CD4-positive, alpha-beta T cell treated with Interleukin-17A for 1 hour (primary cell): ENCODE measurements at places on chromosomes 3 and 15.
A peak's percentile ranks its signal among the peaks of the same experiment; 100 is the strongest.

- no peak for DNase-seq
These were observed 5.8 kb downstream of the TRAK1 start for GRCh38 chr3:42096796-42097565.

DNA sequence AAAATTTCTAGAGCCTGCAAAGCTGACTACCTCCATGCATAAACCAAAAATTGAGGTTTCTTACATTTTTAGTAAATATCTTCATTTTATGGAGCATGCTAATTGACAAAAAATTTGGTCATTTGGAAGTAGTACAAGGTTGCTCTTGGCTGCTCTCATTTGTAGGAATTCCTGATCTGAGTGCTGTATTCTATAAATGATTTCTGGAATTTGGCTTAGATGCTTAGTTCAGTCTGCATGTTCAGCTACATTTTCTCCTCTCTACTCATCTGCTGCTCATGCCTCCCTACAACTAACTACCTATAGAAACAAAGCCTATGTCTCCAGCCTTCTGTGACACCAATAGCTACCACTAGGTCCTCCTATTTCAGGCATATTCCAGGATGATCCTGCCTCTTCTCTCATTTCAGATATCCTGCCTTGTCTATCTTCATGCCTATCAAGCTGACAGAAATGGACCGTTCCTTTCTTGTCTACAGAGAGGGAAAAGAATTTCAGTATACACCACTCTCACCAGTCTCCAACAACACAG lies 901.1 kb downstream of the TBL1XR1 start:
- no peak for DNase-seq

DNA sequence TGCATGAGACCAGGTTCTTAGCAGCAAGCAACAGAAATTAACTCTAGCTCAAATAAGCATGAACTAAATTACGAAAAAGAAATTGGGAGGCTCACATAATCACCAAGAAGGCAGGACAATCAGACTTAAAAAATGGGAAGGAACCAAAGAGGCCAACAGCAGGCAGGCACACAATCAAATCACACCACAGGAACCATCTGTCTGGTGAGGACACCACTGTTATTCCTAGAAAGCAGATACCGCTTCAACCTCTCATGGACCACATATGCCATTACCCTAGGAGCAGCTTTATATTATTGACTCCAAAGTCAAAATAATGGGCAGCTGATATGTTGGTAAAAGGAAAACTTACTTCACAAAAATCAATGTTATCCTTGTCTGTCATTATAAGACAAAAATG lies 51.6 kb downstream of the SUCLG2 start:
- no peak for DNase-seq

DNA sequence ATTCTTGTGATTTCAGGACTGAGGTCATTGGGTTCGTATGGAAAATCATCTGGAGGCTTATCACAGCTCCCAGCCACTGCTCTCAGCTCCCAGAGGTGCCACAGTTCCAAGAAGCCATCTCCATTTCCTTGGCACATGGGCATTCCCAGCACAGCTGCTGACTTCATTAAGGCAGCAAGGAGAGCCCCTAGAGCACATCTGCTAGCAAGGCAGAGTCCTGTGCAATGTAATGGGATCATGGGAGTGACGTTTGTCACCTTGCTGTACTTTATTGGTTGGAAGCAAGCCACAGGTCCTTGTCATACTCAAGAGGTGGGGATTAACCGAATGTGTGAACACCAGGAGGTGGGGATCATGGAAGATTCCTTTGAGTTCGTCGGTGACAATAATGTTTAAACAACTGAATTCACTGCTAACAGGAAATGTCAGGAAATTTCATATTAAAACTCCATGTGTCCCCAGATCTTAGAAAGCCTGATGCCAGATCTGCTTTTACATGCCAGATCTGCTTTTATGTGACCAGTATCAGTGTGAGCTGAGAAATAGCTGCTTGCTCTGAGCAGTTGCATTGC lies 148.8 kb downstream of the GABRG3 start:
- DNase-seq: no peak

GRCh38 chr3:134713671-134714070 lies 62.8 kb upstream of the KY start:
- DNase-seq: no peak

GRCh38 chr3:53211706-53212702 lies 43.8 kb downstream of the TKT start:
- no peak for DNase-seq

DNA sequence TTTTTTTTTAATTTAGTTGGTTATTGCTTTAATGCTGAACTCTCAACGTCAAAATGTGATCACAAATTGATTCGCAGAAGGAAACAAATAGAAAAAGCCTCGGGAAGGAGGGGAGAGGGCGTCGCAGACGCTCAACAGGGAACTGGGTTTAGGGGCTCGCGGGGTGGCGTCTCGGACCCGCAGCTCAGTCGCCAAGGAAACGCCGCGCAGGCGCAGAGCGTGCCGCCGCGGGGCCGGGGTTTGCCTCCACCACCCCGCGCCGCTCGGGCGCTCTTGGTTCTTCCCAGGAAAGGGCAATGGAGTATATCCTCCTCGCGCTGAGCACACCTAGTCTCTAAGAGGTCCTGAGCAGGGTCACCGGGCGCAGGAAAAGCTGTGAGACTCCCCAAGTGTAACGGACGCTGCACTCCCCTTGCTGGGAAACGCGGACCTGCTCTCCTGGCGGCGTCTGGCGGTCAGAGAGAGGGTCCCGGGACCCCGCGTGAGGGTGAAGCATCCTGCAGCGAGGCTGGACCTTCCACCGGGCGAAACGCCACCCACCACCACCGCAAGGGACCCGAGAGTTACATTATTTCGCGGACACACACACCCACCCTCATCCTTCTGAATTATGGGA lies 753 bp downstream of the PLCH1 start:
- peak; percentile 34 for DNase-seq

DNA sequence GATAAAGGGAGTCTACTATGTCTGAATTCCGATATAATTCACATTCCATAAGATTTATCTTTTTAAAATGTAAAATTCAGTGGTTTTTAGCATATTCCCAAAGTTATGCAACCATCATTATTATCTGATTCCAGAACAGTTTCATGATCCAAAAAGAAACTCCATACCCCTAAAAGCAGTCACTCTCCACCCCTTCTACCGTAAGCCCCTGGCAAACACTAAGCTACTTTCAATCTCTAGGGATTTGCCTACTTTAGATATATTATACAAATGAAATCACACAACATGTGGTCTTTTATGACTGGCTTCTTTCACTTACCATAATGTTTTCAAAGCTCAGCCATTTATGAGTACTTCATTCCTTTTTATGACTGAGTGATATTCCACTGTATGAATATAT lies 65.6 kb downstream of the TMEM212 start:
- DNase-seq: no peak

GRCh38 chr15:25981114-25981513 lies 118.0 kb upstream of the ATP10A start:
- DNase-seq: no peak

GRCh38 chr3:169430707-169431404 lies 232.7 kb downstream of the MECOM start:
- no peak for DNase-seq

- peak; percentile 55 for DNase-seq
These were observed 79.4 kb upstream of the ATP11B start for GRCh38 chr3:182713743-182714517.

DNA sequence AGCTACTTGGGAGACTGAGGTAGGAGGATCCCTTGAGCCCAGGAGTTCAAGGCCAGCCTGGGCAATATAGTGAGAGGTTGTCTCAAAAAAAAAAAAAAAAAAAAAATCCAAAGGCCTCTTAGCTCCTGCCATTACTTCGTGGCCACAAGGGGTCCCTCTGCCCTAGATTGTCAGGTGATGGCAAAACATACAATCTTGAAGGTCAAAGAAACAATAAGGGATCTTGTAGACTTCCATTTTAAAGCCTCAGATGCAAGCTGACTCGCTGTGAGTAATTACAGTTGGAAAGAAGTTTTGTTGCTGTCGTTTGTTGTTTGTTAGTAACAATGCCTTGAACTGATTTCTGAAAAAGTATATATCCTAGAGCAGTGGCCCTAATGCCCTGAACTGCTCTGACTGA lies 55.9 kb upstream of the PLCL2 start:
- peak; percentile 76 for DNase-seq

DNA sequence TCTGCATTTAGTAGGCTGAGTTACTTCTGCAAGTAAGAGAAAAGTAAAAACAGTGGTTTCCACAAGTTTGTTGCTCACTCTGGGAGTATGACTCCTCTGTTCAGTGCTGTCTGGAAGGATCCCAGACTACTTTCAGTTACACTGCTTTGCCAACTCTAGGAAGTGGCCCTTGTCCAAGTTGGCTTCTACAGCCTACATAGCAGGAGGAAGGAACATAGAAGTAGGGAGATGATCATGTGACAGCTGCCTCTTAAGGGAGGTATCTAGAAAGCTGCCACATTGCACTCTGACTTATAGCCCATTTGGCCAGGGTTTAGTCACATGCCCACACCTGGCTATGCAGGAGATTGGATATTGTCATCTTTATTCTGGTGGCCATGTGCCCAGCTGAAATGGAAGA lies 298.1 kb downstream of the NSUN3 start:
- DNase-seq: no peak

- no peak for DNase-seq
These were observed 41.1 kb upstream of the CSTA start for GRCh38 chr3:122283796-122284445.

- DNase-seq: no peak
These were observed 37.2 kb downstream of the DET1 start for GRCh38 chr15:88509321-88509720.

DNA sequence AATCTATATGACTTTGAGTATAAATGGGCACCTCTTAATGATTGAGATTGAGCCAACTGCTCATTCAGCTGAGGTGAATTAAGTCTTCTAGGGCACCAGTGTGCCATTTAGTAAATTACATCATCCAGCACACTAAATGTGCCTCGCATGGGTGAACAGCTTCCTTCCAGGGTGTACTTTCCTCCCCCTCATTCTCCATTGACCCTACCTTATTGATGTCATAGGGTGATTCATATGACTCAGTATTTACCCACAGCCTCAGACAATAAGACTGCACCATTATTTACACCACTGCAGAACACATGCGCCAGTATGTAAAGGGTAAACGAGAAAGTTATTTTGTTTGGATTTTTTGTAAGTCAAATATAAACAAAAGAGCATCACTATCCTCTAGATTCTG lies 185.2 kb upstream of the ARL6 start:
- no peak for DNase-seq

DNA sequence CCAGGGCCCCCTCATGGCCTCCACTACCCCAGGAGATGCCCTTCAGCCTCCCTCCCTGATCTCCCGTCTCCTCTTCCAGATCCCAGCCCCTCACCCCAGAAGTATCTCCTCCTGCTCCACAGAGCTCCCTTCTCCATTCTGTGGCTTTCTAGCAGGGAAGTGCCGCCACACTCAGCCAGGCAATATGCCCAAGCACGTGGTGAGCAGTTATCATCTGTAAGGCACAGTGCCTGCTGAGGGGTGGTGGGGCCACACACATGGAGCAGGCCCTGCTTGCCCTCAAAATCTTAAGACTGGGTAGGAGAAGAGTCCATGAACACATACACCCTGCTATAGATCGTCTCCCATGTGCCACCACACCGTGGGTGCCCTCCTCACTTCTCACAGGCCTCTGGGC lies 2.4 kb upstream of the PHGR1 start:
- no peak for DNase-seq

GRCh38 chr15:49715211-49715610 lies 94.4 kb downstream of the DTWD1 start:
- DNase-seq: no peak

GRCh38 chr3:173685456-173685855 lies 287.9 kb downstream of the NLGN1 start:
- DNase-seq: no peak

DNA sequence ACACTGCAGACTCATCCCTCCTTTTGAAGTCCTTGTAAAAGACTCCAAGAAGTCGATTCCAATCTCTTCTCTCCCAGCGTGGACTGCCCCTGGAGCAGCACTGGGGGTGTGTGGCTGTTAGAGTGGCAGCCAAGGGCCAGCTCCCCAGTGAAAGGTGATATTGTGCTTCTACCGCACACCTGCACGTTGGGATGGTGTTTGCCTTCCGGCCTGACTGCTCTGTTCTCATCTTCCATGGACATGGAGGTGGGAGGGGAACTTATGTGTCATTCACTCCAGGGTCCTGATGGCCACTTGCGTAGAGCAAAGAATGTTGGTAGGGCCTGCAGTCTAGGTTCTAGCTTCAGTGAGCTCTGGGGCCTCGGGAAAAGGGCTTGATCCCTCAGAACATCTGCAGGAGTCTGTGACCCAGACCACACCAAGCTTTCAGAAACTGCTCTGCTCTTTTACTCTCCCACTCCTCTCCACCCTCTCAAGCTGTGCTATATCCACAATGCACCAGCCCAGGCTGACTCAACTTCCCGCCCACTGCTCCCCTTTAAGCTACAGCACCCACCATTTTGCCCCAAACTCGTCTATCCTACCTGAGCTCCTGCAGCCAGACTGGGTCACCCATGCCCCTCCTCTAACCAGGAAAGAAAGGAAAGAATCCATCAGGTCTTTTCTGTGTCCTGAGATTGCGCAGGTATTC lies 31.3 kb downstream of the LIPC start:
- DNase-seq: no peak

- no peak for DNase-seq
These were observed 11.6 kb upstream of the SCAMP5 start for GRCh38 chr15:74983725-74984231.

GRCh38 chr3:35505772-35506171 lies 133.6 kb upstream of the ARPP21 start:
- DNase-seq: no peak

- DNase-seq: no peak
These were observed 110.9 kb upstream of the TPM1 start for GRCh38 chr15:62931650-62932049.

GRCh38 chr3:120625159-120625586 lies 29.0 kb downstream of the NDUFB4 start:
- no peak for DNase-seq

DNA sequence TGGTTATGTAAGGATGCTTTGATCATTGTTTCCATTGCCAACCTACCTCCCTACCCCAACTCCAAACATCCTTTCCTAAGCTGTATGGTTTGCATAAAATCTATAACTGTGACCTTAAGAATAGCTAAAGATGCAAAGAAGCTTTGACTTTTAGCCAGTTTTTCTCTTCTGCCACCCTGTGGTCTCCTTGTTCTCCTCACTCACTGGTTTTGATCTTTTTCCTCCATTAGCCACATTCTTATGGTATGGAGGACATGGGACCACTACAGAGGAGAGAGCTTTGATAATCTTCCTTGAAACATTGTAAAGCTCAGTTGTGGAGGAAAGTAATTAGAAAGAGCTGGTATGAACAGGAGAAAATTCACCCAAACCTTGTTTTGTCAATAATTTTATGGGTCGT lies 115.9 kb downstream of the NEK11 start:
- DNase-seq: no peak

- no peak for DNase-seq
These were observed at the start of gene TM4SF4 for GRCh38 chr3:149474250-149474817. Gene TM4SF4 (plus strand): TSS chr3:149474697. CDS start chr3:149474878, 181 bp downstream.
